Fibroblast of lung (primary cell): ENCODE measurements at places on chromosomes 4 and X. TPM values are rescaled to one million over a fixed set of nuclear protein-coding genes. Genes with fewer than 3 reads are reported as not detected.
A peak's percentile ranks its signal among the peaks of the same experiment; 100 is the strongest.

GRCh38 chr4:82360298-82361177, 13.3 kb downstream of the HNRNPD start:
- DNase-seq: no peak

DNA sequence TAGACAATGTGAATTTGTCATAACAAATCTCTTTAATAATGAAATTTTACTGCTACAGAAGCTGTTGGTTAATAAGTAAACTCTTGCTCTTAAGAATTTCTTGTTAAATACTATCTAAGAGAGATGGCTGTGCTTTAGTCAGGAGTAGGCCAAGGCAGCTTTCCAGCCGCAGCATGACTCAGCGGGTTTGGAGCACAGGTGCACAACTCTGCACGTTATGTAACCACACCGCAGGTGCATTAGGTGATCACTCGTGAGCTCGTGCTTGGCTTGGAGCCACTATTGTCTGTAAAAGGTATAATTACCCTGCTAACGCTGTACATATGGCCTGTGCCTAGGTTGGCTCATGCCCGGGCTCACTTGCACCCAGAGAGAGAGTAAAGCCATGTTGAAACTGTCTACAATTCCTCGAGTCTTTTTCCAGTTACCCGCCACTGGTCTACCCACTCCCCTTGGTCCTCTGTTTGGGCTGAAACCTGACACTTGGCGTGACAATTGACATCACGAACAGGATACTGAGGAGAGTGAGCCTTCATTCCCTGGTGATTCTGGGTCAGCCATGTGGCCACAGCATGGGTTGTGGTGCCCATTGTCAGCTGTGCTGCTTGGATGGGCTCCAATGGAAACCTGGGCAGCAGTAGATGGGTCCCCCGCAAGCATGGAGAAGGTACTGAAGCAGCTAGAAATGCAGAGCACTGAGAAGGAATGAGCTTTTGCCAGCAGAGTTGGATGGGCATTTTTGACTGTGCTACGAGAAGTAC, 18.4 kb upstream of the ANAPC4 start:
- DNase-seq: no peak

The CTAG1A gene
- total RNA-seq: not detected in 2 replicates

- DNase-seq: peak; percentile 24
Observed at GRCh38 chr4:163350672-163351071, 7.0 kb downstream of the NPY5R start.

- peak; percentile 49 for DNase-seq
Observed at GRCh38 chrX:120797188-120797851, 78.3 kb downstream of the CT47B1 start.

DNA sequence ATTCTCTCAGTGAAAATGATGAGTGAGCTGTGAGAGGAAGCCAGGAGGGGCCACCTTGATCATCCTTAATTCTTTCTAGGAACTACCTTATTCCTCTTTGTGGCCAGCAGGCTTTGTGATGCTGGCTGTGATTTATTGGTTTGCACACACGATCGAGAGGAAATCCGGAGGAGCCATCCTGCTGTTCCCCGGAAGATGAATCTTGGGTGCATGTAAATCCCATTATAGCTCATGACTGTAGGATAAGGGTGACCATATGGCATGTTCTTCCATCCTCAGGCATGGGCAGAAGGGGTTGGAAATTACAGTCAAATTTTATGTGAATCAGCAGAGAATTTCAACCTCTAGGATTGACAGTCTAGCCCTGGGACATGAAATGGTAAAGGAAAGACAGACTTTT, 254.5 kb downstream of the UNC5C start:
- no peak for DNase-seq

- DNase-seq: no peak
Observed at GRCh38 chrX:9847071-9847470, 60.8 kb downstream of the SHROOM2 start.

DNA sequence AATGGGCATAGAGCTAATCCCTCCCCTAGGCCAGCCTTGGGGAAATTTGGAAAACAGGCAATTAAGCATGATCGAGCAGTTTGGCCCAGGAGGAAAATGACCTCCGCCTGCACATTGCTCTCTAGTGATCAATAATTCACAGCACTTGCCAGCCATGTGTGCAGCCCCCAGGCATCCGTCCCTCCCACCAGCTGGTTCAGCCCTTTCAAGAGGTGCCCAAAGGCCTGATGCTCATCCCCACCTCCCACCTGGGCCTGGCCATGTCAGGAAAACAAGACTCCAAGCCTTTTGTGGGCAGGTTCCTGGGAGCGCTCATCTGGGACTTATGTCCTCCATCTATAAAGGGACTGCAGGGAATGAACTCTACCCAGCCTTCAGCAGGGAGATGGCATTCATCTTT, 17.5 kb upstream of the PPP2R2C start:
- no peak for DNase-seq

DNA sequence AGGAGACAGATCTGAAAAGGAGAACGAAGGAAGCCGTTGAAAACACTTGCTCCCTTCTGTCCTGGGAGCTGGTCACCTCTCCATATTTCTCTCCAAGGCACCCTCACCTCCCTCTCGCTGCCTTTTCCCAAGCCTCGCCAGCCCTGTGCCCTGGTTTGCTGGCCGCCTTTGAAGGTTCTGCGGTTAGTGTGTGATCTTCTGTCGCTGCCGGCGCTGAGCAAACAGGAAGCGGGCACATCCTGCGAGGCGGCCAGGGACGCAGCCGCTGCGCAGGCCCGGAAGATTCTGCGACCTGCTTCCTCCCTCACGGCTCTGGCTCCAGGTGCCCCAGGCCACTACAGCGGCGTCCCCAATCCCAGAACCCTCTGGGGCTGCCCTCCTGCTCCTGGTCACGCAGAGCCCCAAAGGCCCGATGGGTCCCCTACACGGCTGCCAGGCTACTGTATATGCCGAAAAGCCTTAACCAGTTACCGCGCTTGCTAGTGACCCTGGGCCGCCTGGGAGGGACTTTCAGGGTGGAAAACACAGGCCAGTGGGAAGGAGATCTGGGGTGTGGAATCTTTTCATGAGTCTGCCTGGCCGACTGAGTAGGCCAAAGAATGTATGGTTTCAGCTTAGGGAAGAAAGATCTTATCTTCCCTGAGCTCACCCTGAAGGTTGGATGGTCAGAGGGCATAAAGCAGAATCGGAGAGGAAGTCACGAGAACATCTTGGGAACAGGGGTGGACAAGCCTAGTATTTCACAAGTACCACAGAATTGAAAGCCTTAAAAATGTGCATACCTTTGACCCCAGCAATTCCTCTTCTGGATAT, 2.3 kb upstream of the SASH3 start:
- DNase-seq: no peak
